ENCODE measurements at places on chromosomes 1 and 21. TPM values are rescaled to one million over a fixed set of nuclear protein-coding genes. Genes with fewer than 3 reads are reported as not detected.

- peaks cover 46% of the 10 kb centered on the region for H3K4me1 ChIP-seq
- H3K27me3 ChIP-seq: no peaks in the 10 kb centered on the region
- H3K36me3 ChIP-seq: no peaks in the 10 kb centered on the region
- H3K4me3 ChIP-seq: no peak overlapping the region
- no peak for DNase-seq
- H3K27ac ChIP-seq: no peak overlapping the region
Observed at GRCh38 chr1:93620172-93620840, 61.3 kb downstream of the BCAR3 start.

GRCh38 chr1:205285381-205286101 lies 36.0 kb downstream of the NUAK2 start:
- peak overlapping the region; percentile 66 for H3K27ac ChIP-seq
- peak overlapping the region; percentile 16 for H3K4me3 ChIP-seq
- no peaks in the 10 kb centered on the region for H3K36me3 ChIP-seq
- no peaks in the 10 kb centered on the region for H3K27me3 ChIP-seq

GRCh38 chr1:155002464-155003226 lies at the start of gene ZBTB7B:
ZBTB7B (plus strand) TSS chr1:155002802; CDS start chr1:155014661, 11,859 bp downstream.
- no peaks in the 10 kb centered on the region for H3K36me3 ChIP-seq
- peak within 1 kb of the TSS; percentile 90 for H3K4me3 ChIP-seq
- peak; percentile 95 for DNase-seq

GRCh38 chr21:31289702-31290101 lies 54.4 kb downstream of the TIAM1 start:
- H3K36me3 ChIP-seq: no peaks in the 10 kb centered on the region
- H3K27ac ChIP-seq: peak overlapping the region; percentile 45

DNA sequence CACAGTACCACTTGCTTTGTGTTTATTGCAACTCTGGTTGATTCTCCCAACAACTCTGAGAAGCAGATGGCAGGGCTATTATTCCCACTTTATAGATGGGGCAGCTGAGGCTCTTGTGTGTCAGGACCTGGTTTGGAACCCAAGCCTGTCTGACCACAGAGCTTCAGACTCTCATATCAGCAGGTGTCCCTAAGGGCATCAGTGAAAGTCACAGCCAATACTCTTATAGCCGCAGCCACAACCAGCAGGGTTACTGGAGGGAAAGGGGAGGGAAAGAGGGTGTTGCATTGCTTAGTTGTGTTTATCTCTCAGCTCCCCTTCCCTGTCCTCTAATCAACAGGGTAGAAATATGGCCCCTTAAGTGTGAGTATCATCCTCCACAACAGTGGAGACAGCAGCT lies 304.0 kb downstream of the RRAGC start:
- no peak overlapping the region for H3K27ac ChIP-seq
- DNase-seq: no peak
- no peak overlapping the region for H3K4me3 ChIP-seq
- H3K4me1 ChIP-seq: no peaks in the 10 kb centered on the region
- H3K27me3 ChIP-seq: peaks cover 6% of the 10 kb centered on the region

GRCh38 chr21:16983420-16983819 lies 529.4 kb upstream of the CXADR start:
- H3K27me3 ChIP-seq: no peaks in the 10 kb centered on the region
- H3K4me1 ChIP-seq: no peaks in the 10 kb centered on the region
- no peak overlapping the region for H3K4me3 ChIP-seq
- H3K36me3 ChIP-seq: no peaks in the 10 kb centered on the region
- DNase-seq: no peak

DNA sequence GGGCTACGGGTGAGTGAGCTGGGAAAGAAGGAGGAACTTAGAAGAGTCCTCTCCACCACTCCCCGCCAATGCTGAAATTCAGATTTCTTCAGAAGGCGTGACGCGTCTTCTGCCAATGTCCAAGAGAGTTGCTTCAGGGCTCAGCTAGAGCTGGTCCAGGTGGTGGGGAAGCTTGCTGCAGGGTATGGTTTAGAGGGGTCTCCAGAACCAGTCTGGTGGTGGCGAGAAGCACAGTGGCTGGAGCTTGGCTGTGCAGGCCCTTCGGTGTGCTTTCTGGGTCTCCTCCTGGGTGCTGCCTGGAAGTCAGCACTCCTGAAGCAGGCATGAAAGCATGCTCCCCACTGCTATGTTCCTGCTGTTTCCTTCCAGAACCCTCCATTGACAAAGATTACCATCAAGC lies 387.2 kb downstream of the PTPRU start:
- no peak for DNase-seq
- H3K27ac ChIP-seq: no peak overlapping the region
- no peaks in the 10 kb centered on the region for H3K4me1 ChIP-seq
- H3K36me3 ChIP-seq: no peaks in the 10 kb centered on the region
- no peak overlapping the region for H3K4me3 ChIP-seq

DNA sequence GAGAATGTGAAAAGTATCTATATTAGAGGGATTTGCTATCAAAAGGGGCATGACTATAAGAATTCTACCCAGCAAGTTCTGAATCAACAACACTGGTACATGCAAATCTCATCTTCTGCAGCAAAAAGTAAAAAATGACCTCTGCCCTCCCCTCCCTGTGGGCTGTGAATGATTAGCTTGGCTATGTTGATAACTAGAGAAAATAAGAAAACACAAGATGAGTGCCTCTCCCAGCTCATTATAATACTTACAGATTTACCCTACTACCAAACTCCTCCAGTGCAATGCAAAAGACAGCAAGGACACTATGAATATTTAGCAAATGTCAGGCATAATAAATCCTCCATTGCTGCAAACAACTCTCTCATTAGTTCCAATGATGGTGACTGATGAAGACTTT lies 102.4 kb downstream of the SLC45A1 start:
- DNase-seq: no peak
- no peak overlapping the region for H3K27ac ChIP-seq
- no peaks in the 10 kb centered on the region for H3K27me3 ChIP-seq
- H3K4me3 ChIP-seq: peak overlapping the region; percentile 32
- H3K36me3 ChIP-seq: peaks cover 49% of the 10 kb centered on the region
- H3K4me1 ChIP-seq: peaks cover 46% of the 10 kb centered on the region

DNA sequence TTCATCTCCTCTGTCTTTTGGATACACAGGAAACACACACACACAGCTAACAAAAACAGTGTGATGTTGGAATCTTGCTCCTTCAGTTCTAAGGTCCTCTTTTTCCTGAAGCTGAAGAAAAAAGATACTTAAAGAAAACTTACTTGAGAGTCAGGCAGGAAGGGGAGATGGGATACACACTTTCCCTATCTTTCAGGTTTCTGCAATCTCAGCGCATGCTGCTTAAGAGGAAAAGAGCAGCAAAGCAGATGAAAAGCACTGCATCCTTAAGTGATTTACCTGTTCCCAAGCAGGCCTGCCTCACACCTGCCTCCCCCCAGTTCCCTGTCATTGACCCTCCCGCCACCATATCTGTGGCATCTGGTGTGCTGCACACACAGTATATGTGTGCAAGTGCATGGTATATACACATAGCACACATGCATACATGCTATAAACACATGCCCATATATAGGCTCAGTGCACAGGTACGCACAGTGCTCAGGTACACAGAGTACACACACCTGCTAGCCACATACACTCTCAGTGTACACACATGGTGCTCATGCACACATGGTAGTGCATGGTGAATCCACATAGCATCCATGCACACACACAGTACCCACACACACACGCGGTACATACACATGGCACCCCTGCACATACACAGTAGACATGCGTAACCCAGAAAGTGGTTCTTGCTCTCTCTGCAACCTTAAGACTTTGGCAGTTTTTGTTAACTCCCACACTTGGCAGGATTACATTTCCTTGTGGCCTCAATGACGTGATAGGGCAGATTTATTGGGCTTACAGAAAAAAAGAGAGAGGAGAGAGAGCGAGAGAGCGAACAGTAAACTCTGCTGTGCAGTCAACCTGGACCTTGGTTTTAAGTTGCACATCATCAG lies 166.9 kb downstream of the TOMM20 start:
- peak overlapping the region; percentile 99 for H3K27ac ChIP-seq
- peak; percentile 86 for DNase-seq
- H3K27me3 ChIP-seq: no peaks in the 10 kb centered on the region
- peak overlapping the region; percentile 35 for H3K4me3 ChIP-seq

- no peak overlapping the region for H3K27ac ChIP-seq
- no peaks in the 10 kb centered on the region for H3K36me3 ChIP-seq
- no peaks in the 10 kb centered on the region for H3K4me1 ChIP-seq
- H3K4me3 ChIP-seq: no peak overlapping the region
Observed at GRCh38 chr1:181312946-181313345, 170.4 kb upstream of the CACNA1E start.

DNA sequence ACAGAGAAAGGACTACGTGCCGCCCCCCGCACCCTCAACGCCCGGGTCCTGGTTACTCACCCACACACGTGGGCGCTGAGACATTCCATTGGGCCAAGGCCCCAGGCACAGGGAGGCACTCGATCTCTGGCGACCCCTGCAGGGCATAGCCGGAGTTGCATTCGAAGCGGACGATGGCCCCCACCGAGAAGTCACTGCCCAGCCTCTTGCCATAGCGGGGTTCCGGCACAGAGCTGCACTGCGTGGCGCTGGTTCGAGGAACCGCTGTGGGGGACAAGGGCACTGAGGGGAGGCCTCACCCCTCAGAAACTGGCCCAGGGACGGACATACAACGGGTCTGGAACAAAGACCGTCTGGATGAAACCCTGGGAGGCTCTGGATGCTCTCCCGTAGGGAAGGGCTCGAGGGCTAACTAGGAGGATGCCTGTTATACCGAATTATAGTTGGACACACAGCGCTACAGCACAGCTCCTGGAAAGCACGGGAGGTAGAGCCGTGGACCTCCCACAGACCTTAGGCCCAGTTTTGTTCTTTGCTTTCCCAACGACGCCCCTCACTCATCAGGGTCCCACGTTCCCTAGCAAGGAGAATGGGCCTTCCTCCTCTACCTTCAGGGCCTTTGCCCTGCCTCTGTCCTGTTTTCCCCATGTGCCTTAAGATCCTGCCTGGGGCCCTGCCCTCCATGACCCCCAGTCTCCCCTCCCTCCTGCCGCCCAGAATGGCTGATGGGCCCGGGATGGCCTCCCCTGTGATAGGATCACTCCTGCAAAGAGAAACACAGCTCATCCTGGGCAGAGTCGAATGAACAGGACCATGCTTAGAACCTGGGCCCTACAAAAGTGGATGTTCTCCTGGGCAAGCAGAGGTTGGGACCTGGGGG lies 152.8 kb downstream of the ZSCAN20 start:
- no peaks in the 10 kb centered on the region for H3K36me3 ChIP-seq
- no peaks in the 10 kb centered on the region for H3K27me3 ChIP-seq
- H3K27ac ChIP-seq: no peak overlapping the region
- no peaks in the 10 kb centered on the region for H3K4me1 ChIP-seq

- peak overlapping the region; percentile 58 for H3K27ac ChIP-seq
- peaks cover 31% of the 10 kb centered on the region for H3K4me1 ChIP-seq
- H3K36me3 ChIP-seq: no peaks in the 10 kb centered on the region
- no peak overlapping the region for H3K4me3 ChIP-seq
- peak; percentile 96 for DNase-seq
Observed at GRCh38 chr1:54543729-54544496, 4.1 kb upstream of the ACOT11 start.

DNA sequence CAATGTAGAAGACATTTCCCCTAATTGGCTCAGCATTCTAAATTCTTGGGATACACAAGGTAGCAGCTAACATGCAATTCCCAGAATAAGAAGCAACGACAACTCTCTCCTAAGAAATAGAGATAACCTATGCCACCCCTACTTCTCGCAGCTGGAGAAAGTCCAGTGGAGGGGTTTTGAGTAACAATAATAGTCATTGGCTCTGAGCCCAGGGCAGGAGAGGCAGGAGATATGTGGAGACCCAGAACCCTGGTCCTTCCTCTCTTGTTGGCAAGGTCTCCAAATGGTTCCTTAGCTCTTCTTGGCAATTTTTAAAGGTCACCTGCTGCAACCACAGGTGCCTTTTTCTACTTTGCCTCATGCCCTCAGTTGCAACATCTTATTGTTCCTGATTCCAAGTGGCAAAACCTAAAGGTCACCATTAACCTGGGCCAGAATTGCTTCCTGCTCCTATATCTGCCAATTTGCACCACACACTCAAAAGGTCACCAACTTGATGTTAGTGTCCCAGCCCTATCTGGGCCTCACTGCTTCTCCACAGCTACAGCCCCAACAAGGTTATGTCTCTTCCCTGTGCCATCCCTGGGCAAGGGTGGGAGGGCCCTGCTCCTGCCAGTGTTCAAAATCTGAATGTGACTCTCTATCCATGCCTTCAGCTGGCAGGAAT lies 36.7 kb downstream of the TBX15 start:
- no peak overlapping the region for H3K27ac ChIP-seq
- peaks cover 62% of the 10 kb centered on the region for H3K4me1 ChIP-seq
- H3K4me3 ChIP-seq: no peak overlapping the region
- no peak for DNase-seq

GRCh38 chr1:41924911-41925310 lies 6.2 kb upstream of the HIVEP3 start:
- H3K27ac ChIP-seq: no peak overlapping the region
- no peak for DNase-seq
- no peaks in the 10 kb centered on the region for H3K27me3 ChIP-seq
- no peaks in the 10 kb centered on the region for H3K36me3 ChIP-seq

DNA sequence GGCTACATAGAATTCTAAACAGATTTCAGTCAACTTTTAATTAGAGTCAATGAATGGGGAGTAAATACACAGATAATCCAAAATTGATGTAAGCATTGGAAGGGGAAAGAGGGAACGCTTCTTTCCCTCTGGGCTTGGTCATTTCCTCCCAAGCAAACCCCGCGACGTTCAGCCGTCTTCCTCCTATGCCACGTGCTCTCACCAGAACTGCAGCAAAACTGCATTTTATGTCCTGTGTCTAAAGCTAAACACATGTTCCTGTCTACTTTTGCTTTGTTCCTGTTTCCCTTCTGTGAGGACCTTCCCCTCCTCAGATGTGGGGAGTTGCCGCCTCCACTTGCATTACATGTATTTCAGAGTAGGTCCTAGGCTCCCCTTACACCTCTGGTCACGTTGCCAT lies 27.2 kb downstream of the UTP25 start:
- peaks cover 13% of the 10 kb centered on the region for H3K4me1 ChIP-seq
- H3K27me3 ChIP-seq: no peaks in the 10 kb centered on the region
- H3K4me3 ChIP-seq: no peak overlapping the region
- no peak for DNase-seq
- no peak overlapping the region for H3K27ac ChIP-seq
- peaks cover 33% of the 10 kb centered on the region for H3K36me3 ChIP-seq

TAF1A gene
- 8.5 TPM for total RNA-seq

WASF2 gene
- total RNA-seq: 24.5 TPM

ROR1 gene
- 46.9 TPM for total RNA-seq

DIO1 gene
- not detected for total RNA-seq

DAB1 gene
- not detected for total RNA-seq

KLHL17 gene
- 5.4 TPM for total RNA-seq

ALX3 gene
- total RNA-seq: not detected

RNU1-1 gene
- under 0.01 TPM for total RNA-seq

CASQ2 gene
- total RNA-seq: not detected
